ENCODE measurements at places on chromosomes 12 and 14.
A peak's percentile ranks its signal among the peaks of the same experiment; 100 is the strongest.

- DNase-seq: no peak
Observed at GRCh38 chr14:52355016-52355431, 40.9 kb downstream of the PTGER2 start.

DNA sequence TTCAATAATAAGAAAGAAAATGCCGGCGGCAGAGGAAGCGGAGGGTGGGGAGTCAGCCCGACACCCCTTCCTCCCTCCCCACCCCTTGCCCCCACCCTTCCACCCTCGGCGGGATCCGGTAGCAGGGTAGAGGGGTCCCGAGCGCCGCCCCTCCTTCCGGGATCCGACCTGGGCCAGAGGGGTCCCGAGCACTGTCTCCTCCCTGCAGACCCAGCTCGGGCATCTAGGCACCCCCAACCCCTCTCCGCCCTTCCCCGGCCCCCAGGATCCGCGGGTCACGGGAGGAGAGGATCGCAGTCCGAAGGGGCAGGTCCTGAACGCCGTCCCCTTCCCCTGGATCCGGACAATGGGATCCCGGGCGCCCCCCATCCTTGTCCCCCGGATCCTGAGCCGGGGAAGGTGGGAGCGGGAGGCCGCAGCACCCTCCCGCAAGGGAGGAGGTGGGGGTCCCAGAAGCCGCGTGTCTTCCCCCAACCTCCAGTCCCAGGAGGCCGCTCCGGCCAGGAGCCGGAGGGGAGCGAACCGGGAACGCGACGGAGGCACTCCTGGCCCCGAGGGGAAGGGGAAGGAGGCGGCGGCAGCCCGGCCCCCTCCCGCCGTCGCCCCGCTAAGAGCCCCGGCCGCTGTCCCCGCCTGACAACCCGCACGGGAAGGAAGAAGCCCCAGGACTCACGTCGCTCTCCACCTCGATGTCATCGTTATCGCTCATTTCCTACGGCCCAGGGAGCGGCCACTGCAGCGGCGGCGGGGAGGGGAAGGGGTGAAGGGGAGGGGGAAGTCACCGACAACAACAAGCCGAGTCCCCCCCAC, 481 bp downstream of the MAX start:
- DNase-seq: no peak

GRCh38 chr12:27387473-27387872, 54.8 kb downstream of the BMAL2 start:
- no peak for DNase-seq

DNA sequence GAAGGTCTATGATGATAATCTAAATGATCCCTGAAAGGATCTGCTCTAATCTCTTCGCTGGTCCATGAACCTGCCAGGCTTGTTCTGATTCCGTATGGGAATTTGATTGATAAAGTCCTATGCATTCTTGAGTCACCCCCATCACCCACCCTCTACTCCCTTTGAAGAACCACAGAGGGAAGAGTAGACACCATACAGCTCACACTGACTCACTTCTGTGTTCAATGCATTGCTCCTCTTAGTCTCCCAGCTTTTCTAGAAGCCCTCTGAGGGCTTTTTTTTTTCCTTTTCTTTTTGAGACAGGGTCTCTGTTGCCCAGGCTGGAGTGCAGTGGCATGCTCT, 18.5 kb upstream of the GPRC5A start:
- DNase-seq: no peak

GRCh38 chr14:88502740-88503139, 52.1 kb downstream of the PTPN21 start:
- no peak for DNase-seq

- DNase-seq: no peak
Observed at GRCh38 chr12:2390133-2390532, 337.3 kb downstream of the CACNA1C start.

- DNase-seq: no peak
Observed at GRCh38 chr14:101353422-101353821, 207.9 kb upstream of the DIO3 start.

GRCh38 chr14:92973261-92973797, 50.4 kb downstream of the CHGA start:
- DNase-seq: no peak

GRCh38 chr12:122064780-122065588, 13.6 kb upstream of the MLXIP start:
- DNase-seq: no peak

DNA sequence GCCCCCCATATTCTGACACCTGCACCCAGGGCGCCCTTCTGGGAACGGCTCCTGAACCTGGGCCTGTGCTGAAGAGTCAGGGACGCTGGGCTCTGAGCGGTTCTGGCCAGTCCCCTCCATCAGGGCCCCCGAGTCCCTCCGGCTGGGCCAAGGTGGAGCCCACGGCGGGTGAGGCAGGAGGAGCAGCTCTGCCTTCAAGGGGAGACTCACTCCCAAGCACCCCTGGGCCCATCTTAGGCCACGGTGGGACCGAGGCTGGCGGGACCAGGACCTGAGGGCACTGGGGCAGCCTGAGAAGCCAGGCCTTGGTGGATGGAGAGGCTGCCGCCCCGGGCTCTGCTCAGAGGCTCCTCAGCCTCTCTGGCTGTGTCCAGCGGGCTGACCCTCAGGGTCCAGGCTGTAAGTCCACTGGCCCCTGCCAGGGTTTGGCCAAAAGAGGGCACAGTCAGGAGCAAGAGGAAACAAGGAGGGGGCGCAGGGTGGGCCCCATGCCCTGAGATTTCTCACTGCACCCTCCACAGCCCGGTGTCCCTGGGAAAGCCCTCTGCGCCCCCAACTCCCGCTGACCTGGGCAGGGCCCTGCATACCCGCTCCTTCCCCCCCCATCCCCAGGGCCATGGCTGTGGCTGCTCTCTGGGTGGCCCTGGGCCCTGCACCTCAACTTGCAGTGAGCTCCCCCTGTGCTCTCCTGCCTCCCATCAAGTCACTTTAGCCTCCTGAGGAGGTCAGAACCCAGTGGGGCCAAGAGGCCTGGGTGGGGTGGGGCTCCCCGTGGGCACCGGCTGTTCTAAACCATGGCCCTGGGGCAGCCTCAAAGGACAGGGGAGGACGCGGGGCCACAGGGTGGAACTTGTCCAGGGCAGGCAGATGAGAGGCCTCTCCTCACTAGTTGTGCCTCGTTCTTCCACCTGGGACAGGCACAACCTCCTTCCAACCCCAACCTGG, 266.4 kb upstream of the SFSWAP start:
- DNase-seq: no peak

GRCh38 chr14:98931911-98932310, 340.1 kb downstream of the BCL11B start:
- DNase-seq: no peak

DNA sequence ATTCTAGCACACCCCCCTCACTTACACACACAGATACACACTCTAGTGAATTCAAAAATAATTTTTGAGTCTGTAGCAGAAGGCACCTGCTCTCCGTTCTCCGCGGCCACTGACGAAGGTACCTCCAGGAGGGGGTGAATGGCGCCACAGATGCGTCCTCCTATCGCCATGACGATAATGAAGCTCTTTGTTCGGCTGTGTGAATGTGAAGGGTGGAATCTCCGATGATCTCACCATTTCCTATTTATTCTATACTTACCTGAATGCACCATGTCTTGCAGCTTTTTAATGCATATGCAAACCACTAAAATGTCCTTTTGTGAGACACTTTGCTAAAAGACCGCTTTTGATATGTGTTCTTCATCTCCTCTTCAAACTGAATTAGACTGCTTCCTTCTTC, 162.7 kb downstream of the EGLN3 start:
- DNase-seq: no peak

GRCh38 chr14:95365401-95365800, 45.7 kb upstream of the CLMN start:
- DNase-seq: no peak

DNA sequence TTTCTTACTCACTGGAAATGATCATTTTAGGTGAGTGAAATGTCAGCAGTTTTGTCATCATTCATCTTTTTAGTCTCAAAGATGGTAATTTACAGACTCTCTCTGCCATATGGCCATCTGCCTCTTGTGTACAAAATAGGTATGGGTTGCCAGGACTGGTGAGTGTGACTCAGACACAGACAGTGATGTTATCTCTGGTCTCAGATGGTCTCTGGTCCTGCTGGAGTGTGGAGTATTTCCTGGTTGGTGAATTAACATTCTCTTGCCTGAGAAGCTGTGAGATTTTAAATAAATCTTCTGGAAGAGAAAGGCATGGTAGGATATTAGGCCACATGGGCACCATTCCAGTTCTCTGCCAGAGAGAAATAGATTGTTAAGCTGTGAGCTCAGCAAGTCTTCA, 207.0 kb downstream of the ATP23 start:
- no peak for DNase-seq

DNA sequence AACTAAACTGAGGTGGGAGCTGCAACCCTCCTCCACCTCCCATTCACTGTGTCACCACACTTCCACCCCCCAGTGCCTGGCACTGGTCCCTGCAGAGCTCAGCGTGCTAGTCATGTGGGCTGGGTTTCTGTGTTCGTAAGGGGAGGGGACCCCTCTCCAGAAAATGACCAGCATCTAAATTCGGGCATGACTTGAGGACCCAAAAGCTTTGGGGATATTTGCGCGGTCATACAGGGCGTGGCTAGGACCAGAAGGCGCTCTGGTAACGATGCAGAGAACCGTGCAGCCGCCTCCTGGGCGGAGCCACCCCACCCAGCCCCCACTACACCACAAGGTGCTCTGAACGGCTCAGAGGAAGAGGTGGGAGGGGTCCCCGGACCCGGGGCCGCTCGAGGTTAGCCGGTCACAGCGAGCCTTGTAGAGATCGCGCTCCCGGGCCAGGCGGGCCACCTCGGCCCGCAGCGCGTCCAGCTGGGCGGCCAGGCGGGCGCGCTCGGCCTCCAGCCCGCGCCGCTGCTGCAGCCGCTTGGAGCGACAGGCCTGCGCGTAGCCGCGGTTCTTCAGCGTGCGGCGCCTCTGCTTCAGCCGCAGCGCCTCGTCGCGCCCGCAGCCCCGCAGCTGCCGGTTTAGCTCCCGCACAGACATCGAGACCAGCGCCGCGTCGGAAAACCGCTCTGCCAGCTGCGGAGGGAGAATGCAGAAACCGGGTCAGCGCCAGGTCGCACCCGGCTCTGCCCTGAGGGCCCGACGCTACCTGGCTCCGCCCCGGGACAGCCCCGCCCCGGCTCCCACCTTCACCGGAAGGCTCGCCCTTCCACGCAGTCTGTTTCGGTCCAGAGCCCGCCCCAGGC, 9.8 kb downstream of the CPNE6 start:
- peak; percentile 82 for DNase-seq

GRCh38 chr14:41130274-41130673, 476.4 kb upstream of the LRFN5 start:
- no peak for DNase-seq

GRCh38 chr12:76028571-76029277, 2.9 kb downstream of the PHLDA1 start:
- no peak for DNase-seq

DNA sequence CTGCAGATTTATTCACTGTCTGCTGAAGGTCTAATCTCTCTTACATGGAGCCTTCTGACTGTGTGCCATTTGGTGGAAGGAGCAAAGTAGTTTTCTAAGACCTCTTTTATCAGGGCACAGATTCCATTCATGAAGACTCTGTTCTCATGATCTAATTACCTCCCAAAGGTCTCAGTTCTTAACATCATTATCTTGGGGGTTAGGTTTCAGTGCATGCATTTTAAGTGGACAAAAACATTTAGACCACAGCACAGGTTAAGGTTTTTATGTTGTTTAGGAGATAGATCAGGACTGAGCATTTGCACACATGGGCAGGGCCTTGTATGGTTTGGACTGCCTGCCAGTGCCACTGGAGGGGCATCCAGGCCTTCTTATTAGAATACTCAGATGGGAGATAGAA, 746.1 kb downstream of the C12orf50 start:
- DNase-seq: no peak

- DNase-seq: no peak
Observed at GRCh38 chr14:68885226-68886108, 92.6 kb upstream of the ZFP36L1 start.

DNA sequence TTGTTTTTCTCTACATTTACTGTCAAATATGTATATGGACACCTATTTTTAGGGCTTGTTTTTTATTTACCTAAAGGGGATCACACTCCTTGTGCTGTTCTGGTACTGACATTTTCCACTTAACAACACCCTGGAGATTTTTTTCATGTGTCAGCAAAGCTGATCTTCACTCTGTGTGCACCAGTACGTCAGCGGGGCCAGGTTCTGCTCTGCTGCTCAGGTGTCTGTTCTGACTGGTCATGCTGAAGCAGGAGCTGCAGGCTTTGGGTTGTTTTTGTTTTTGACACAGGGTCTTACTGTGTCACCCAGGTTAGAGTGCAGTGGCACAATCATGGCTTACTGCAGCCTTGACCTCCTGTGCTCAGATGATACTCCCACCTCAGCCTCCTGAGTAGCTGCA, 81.9 kb upstream of the CCND2 start:
- no peak for DNase-seq

- DNase-seq: no peak
Observed at GRCh38 chr12:53051881-53052412, 2.1 kb downstream of the TNS2 start.

- no peak for DNase-seq
Observed at GRCh38 chr12:11943919-11944700, 126.6 kb upstream of the BCL2L14 start.

DNA sequence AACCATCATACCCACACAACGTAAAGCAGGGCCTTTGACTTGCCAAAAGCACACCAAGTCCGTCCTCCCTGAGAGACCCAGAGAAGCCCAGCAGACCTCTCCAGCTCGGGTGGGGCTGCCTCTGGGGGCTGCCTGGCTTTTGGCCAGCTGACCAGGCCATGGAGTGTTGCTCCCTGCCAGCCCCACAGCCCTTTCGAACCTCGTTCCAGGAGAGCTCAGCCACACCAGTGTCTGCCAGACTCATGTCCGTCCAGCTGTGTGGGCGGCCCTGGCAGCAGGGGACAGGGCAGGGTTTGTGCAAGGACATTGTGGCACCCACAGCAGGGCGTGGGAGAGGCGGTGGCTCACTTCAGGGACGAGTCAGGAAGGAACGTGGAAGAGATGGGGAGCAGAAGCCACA, 22.6 kb upstream of the IRF2BPL start:
- no peak for DNase-seq

- DNase-seq: peak; percentile 81
Observed at GRCh38 chr14:80954687-80955299, 628 bp upstream of the TSHR start.

GRCh38 chr12:55737581-55738122, 5.3 kb upstream of the GDF11 start:
- DNase-seq: no peak

DNA sequence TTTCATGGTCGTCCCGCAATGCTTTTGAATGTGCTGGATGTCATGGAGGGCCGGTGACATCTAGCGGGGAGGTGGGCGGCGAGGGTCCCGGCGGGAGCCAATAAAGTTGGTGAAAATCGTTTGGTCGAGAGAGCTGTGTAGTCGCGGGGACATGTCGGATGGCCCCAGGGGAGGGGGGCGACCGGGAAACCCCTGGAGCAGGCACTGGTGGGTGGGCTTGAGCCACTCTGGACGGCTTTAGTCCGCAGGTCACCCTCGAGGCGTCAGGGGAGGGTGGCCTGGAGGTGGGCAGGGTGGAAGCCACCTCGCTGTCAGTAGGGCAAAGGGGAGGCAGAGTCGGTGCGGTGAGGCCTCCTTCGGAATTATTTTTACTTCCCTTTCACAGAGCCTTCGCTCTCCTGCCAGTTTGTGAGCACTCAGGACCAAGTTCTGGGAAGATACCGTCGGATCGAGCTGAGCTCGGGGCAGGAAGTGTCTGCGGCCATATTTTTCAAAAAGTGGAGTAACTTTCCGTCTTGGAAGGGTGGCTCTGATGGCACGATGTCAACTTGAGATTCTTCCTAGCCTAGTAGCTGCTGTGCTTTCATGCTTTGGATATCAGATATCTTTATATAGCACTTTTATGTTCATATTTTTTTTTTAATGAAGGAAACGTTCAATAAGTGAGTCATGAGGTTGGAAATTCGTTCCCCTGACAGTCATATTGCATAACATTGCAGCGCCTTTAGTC, 28.2 kb downstream of the WBP11 start:
- DNase-seq: peak; percentile 58
